Astrocyte (in vitro differentiated cells and primary cell): ENCODE measurements at places on chromosomes 4 and X. TPM values are rescaled to one million over a fixed set of nuclear protein-coding genes. Genes with fewer than 3 reads are reported as not detected.
A peak's percentile ranks its signal among the peaks of the same experiment; 100 is the strongest.

GRCh38 chr4:960636-961350, 12.6 kb downstream of the DGKQ start:
- no peak for DNase-seq

GRCh38 chr4:105061136-105061696, 85.5 kb upstream of the TET2 start:
- DNase-seq = peak; percentile 77

- no peak for DNase-seq
Measured at GRCh38 chrX:123740536-123740935, 7.7 kb upstream of the THOC2 start.

The EDA2R gene
- total RNA-seq = 20.8 and 25.3 TPM in 2 replicates

GRCh38 chrX:49970674-49971073, 48.3 kb downstream of the CLCN5 start:
- DNase-seq = no peak

DNA sequence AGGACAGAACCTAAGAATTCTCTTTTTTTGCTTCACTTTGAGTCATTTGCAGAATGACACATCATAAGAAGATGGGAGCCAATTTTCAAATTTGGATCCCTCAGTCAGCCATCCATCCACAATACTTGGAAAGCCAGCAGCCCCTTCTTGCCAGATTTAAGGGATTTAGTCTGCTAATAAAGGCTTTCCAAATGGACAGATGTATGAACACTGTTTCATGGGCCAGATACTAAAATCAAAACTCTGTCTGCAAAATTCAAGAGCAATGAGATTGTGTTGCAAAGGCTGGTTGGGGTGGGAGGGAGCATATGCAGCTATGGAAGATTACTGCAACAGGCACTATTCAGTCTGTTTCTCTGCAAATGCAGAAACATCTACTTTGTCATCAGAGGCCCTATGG, 37.7 kb upstream of the KCNIP4 start:
- no peak for DNase-seq

GRCh38 chr4:74117024-74117534, 18.1 kb upstream of the CXCL2 start:
- peak; percentile 97 for DNase-seq

DNA sequence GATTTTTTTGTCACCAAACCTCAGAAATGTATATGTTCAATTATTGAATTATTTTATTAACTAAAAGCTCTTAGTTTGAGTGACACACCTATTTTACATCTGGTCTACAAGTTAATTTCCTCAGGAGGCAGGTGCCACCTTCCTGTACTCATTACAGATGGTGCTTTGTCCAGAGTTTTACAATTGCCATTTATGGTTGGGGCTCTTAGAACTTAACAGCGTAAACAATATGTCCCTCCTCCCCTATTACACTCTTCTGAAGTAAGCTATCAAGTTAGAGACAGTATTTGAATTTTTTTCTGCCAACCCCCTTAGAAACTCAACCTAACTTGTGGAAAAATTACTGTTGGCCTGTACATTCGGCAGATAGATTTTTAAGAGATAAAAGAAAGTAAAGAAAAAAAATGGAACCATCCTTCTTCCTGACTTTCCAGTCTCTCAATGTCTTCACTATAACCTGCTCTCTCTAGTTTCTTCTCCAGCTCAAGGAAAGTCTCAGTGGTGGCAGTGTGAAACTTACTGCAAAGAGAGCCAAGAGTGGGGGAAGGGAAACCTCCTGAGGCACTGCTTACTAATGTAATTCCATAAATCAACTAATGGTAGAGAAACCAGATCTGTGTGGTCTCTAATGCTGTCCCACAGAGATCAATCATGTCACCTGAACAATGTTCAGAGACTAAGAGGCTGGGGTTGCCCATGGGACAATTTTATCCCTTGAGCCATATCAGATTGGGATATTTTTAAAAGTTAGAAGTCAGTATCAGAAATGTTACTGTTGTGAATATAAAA, 7.8 kb downstream of the CXXC4 start:
- DNase-seq = peak; percentile 6

- peak; percentile 61 for DNase-seq
Measured at GRCh38 chr4:128519163-128519830, 231.7 kb upstream of the PGRMC2 start.

DNA sequence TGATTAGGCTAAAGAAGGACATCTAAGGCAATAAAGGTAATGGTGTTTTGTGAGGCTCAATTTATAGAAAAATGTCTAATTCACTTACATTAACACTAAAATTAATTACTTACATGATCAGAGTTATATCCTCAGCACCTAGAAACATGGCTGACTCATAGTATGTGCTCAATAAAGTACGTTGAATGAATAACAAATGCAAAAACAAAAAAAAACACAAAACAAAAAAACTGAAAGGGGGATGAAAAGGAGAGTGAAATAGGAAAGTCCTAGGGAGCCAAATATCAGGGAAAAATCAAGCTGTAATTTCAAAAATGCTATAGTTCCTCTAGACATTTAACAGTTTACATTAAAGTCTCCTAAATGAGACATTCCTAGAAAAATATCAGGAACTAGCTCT, 18.7 kb downstream of the MBNL3 start:
- DNase-seq = no peak

DNA sequence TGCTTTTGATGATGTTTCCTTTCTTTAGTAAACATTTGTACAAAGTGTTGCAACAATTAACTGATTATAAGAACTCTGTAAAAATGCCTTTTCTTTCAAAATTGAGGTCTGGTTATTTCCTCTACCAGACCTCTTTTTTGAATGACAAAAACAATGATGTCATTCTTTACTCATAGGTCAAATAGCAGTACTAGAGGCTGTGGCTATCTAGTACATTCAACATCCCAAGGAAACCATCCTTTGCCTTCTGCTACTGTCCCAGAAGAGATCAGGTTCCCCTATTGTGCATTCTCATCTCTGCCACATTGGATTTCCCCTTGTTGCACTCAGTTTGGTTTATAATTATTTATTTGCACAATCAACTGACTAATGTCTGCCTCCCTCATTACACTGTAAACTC, 19.1 kb upstream of the MAD2L1 start:
- DNase-seq = no peak

- no peak for DNase-seq
Measured at GRCh38 chr4:82864336-82864979, 26.5 kb downstream of the SEC31A start.

GRCh38 chr4:41212616-41213203, 1.6 kb downstream of the APBB2 start:
- DNase-seq = peak; percentile 59

The FREM3 gene
- total RNA-seq = not detected in 2 replicates

DNA sequence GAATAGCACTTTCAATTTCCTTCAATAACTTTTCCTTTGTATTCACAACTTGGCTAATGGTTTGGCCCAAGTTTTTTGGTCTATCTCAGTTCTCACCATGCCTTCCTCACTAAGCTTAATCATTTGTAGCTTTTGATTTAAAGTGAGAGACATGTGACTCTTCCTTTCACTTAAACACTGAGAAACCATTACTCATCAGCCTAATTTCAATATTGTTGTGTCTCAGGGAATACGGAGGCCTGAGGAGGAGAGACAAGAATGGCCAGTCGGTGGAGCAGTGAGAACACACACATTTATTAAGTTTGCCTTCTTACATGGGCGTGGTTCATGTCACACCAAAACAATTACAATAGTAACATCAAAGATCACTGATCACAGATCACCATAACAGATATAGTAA, 56.7 kb downstream of the TSPAN5 start:
- DNase-seq = peak; percentile 42

The AKAP17A gene
- total RNA-seq = 15.9 and 17.3 TPM in 2 replicates

DNA sequence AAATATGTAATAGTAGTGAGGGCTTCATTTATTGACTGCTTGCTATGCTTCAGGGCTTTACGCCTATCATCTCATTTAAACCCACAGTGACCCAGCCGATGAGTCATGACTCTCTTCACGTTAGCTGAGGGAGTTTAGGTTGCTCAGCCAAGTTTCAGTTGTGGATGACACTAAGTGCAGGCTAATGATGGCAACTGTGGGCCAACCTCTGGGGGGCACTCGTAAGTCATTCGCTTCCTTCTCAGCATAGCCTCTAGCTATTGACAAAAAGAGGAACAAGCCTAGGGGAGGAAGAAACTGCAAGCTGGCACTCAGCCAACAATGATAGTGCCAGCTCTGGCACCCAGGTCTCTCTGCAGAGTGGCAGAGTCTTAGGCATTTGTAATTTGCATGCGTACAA, 325.0 kb downstream of the ARHGAP10 start:
- peak; percentile 72 for DNase-seq

GRCh38 chr4:185307136-185307950, 88.4 kb downstream of the LRP2BP start:
- peak; percentile 55 for DNase-seq

DNA sequence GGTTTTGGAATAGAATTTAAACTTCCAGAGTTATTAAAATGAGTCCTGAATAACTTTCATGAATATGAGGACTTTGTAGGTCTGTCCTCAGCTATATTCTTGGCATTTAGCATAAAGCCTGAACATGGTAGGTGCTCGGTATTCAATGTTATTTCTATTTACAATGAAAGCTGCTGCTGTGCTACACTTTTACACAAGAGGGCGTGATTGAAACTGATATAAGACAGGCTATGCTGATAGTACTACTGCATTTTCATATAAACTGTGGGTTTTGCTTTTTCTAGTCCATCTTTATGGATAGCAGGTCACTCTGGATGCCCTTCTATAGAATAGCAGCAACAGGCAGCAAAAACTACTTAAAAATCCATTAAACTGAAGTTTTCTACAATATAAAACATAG, 12.3 kb upstream of the GNPDA2 start:
- DNase-seq = no peak

DNA sequence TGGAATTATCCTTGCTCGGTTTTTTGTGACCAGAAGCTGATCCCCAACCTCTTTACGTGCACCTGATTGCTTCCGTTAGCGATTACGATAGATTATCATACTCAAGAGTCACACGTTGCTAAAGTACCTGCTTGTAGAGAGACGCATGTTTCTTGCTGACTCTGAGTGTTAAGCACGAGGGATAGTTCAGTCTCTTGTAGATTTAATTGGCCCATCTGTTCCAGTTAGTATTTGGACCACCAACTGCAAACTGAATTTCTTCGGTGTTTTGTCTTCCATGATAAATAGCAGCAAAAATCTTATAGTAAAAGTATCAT, 516 bp upstream of the COX18 start:
- DNase-seq = no peak

The SMR3B gene
- total RNA-seq = not detected in 2 replicates

The FGD1 gene
- 18.0 and 18.6 TPM in 2 replicates for total RNA-seq

DNA sequence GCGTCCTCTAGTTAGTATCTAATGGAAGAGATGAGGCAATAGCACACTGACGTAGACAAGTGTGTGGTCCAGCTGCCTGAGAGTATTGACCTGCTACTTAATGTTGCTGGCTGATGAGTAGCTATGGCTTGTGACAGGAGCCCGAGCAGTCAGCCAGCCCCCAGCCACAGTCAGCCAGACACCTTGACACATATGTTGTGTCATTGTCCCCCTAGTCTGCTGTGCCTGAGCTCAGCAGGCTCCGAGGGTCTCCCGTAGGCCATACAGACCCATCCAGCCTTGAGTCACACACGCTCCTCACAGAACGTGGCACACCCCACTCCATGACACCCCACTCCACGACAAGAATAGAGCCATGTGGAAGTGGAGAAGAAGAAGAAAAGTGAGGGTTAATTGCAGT, 362.1 kb downstream of the UNC5C start:
- no peak for DNase-seq

GRCh38 chrX:72308209-72308565, 2.5 kb upstream of the CITED1 start:
- DNase-seq = no peak

The AMELX gene
- total RNA-seq = not detected in 2 replicates

The GLRA3 gene
- total RNA-seq = not detected in 2 replicates

DNA sequence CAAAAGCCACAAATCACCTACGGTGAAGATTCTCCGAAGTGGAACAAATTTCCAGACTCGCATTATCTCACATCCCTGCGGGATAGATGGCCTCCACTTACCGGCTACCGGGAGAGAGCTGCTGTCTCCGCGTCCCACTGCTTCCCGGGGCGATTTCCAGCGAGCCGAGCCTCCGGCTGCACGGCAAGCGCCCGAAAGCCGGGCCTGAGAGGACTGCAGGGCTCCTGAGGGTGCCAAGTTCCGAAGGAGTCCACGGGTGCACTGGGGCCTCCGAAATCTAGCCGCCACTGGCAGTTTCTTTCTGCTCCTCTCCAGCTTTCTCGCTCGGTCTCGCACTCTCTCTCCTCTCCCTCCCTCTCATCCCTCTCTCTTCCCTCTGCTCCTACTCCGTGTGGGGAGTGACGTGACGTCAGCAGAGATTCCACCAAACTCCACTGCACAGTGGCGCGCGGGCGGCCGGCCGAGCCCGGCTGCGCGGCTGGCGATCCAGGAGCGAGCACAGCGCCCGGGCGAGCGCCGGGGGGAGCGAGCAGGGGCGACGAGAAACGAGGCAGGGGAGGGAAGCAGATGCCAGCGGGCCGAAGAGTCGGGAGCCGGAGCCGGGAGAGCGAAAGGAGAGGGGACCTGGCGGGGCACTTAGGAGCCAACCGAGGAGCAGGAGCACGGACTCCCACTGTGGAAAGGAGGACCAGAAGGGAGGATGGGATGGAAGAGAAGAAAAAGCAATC, 14.0 kb upstream of the PITX2 start:
- peak; percentile 26 for DNase-seq

DNA sequence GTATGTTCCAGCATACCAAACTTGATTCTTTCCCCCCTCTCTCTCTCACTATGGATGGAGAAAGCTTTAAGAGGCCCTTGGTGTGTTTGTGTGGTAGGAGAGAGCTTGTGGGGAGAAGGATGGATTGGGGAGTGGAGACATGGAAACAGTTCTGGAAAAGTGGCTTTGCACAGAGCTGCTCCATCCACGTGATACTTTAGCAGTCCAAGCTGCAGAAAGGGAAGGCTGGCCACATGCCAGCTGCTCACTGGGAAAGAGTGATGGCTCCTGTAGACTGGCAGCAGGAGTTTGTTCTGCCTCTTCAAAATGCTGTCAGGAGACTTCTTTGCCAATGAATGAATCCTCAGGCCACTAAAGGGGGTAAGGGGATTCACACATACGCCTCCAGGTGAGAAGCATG, 21.7 kb upstream of the SEC24B start:
- DNase-seq = no peak

DNA sequence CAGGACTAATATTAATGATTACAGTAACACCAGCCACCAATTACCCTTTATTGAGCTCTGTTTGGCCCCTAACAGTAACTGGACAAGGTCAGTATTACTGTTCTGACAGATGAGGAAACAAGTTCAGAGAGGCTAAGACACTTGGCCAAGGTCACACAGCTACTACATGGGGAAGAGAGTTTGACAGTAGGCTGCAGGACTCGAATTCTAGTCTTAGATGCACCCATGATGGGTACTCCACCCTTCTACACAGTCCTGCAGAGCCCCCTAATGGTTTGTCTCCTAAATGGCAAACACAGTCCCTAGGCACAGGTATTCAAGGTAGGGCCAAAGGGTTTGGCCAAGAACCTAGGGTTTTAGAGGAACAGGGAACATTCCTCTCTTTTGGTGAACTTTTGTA, 93.9 kb downstream of the NSUN7 start:
- no peak for DNase-seq
